NCI-H526 (cell line): ENCODE measurements at places on chromosomes 7 and 10.

- DNase-seq = no peak
Observed at GRCh38 chr10:11235771-11236170, 218.1 kb downstream of the CELF2 start.

DNA sequence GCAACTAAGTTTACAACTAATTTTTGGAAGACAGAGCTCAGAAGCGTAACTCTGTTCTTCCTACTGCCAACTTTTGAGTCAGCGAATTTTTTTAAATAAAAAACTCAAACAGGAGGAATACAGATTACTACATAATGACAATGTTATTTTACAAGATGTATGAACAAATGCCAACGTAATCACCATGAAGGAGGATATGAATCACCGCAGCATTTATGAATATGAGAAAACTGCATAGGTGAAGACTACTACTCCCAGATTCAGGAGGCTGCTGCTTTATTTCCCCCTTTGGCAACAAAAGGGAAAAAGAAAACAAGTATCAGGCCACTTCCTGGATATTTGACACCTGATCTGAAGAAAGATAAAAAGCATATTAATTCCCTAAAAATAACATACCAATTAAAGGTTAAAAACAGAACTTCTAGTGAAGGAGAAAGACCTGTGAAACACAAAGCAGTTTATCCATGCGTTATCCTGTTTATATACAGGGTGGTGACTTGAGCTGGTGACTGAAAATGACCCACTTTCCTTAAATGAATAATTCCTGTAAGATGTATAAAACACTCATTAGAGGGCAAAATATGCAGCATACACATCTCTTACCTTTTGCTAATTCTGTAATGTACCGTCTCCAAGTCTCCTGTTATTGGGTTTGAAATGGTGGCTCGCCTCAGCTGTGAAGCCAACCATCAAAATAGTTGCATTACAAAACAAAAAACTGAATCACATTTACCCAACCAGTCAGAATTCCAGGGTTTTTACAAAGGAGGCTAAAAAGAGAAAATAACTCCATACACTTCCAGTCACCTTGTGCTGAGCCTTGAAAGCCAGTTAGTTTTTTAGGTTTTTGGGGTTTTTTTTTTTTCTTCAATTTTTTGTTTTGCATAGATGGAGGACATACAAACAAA is 52.0 kb downstream of the P4HA1 start:
- no peak for DNase-seq

DNA sequence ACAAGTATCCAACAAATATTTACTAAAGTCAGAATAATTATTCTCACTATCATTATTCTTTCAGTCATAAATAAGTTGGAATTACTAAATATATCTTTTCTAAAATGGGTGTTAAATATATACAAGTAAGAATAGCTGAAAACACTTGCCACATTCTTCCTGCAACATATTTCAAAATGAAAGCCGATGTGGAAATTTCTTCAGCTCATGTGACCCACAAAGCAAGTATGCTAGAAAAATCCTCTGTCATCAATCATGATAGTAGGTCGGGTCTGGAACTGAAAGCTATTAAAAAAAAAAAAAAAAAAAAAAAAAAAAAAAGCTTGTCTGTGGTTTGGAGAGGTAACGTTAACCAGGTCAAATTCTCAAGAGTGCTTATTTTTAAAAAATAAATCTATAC is 344.7 kb downstream of the NEBL start:
- DNase-seq = no peak

GRCh38 chr7:44771358-44771757 is 22.7 kb downstream of the ZMIZ2 start:
- DNase-seq = no peak

DNA sequence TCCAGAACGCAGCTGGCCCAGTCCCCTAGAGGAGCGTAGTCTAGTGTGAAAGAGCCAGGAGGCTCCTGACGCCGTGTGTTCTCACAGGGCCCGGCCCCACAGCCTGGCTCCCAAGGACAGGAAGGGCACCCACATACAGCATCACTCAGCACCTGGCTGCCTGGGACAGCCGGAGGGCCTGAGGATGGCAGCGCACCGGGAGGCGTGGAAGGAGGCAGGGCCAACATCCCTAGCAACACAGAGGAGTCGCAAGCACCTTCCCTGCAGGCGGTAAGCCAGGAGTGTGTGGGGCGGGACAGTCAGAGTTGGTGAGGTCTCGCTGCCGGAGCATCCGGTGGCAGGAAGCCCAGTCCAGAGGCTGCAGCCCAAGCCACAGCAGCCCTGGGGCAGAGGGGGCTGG is 125.8 kb downstream of the MAD1L1 start:
- DNase-seq = peak; percentile 71

- no peak for DNase-seq
Observed at GRCh38 chr10:34916314-34916713, 101.2 kb upstream of the PARD3 start.

DNA sequence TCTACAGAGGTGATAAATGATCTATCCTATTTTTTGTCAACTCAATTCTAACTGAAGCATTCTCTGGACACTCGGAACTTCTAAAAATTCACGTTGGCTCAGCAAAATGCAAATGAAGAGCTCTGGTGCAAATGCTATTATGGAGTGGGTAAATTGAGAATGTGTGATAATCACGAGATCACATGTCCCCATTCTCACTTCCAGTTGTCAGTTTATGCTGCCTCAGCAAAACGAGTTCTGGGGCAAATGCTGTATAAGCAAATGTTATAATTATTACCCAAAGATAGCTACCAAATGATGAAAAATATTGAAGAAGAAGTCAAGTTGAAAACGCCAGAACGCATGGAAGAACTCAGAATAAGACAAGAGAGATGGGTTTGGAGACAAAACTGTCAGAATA is 29.4 kb downstream of the AKR1B1 start:
- DNase-seq = no peak

- DNase-seq = no peak
Observed at GRCh38 chr7:106100863-106101629, 11.1 kb downstream of the SYPL1 start.

DNA sequence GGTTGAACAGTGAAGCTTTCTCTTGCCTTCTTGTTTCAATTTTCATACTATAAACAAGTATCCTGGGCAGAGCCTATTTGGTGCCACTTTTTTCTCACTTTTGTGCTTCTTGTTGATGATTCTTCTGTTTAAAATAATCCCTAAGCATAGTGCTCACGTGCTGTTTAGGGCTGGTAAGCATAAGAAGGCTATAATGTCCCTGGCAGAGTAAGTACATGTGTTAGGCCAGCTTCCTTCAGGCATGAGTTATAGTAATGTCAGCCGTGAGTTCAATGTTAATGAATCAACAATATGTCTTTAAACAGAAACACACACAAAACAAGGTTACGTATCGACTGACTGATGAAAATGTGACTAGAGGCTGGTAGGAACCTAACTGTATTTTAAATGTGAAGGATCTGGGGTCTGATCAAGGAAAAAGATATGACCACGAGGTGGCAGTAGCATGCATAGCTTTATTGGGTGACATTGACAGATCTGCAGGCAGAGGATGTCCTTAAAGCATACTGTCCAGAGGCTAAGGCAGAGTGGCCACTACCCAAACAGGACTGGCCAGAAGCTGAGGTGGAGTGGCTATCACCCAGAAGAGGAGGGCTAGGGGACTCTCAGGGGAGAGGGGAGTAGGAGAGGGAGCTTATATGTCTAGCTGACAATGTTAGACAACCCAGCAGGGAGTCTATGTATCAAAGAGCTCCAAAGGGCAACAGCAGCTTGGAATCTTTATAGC is 113.7 kb downstream of the BRAF start:
- DNase-seq = peak; percentile 56

DNA sequence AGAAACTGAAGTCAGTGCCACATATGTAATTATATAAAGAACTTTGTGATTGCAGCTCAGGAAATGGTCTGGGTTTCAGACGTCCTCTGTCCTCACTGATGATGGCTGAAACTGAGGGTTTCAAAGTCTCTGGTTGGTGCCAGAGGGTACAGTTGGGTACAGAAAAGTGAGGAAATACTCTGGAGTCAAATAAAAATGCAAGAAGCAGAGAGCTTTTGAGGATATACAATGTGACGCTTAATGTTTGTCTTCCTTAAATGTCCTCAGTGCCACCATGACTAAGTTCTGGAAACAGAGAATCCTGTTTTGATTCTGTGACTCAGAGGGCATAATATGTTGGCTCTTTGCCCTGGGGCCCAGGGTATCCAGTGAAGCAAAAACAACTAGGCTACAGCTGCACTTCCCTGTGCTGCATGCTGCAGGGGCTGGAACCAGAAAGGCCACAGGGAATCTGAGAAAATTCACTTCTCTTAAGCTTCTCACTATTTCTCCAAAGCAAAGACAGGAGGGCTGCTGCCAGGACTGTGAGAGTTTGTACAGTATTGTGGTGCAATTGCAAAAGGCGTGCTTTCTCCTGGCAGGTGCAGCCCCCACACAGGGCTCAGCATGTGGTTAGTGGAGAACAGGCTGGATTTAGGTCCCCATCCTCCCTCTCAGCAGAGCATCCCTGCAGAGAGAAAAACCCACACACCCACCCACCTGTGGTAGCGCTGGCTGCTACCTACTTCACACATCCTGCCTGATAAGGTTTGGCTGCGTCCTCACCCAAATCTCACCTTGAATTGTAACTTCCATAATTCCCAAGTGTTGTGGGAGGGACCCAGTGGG is 169.5 kb upstream of the SVIL start:
- no peak for DNase-seq

GRCh38 chr7:92695308-92696261 is 105.4 kb upstream of the FAM133B start:
- peak; percentile 65 for DNase-seq

DNA sequence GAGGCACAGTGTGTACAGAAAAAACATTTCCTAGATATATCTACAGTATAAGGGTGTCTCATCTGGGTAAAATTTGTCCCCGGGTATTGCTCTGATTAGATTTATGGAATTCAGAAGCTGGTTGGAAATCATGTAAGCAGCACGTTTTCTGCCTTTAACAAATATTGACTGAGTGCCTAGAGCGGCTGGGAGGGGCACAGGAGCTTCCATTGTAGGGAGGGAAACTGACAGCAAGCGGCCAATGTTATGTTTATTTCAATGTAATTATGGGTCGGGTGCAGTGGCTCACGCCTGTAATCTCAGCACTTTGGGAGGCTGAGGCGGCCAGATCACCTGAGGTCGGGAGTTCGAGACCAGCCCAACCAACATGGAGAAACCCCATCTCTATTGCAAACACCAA is 4.4 kb upstream of the RFC2 start:
- no peak for DNase-seq
